Left renal pelvis (tissue), 4 donors: ENCODE measurements at places on chromosomes 5 and 9. TPM values are rescaled to one million over a fixed set of nuclear protein-coding genes. Genes with fewer than 3 reads are reported as not detected.
A peak's percentile ranks its signal among the peaks of the same experiment; 100 is the strongest.

Gene DBH
- polyA plus RNA-seq: 2.1 TPM

- no peak for DNase-seq
Measured at GRCh38 chr5:71528206-71528605, 58.9 kb upstream of the MCCC2 start.

Gene SOWAHA
- polyA plus RNA-seq: 0.12 TPM

DNA sequence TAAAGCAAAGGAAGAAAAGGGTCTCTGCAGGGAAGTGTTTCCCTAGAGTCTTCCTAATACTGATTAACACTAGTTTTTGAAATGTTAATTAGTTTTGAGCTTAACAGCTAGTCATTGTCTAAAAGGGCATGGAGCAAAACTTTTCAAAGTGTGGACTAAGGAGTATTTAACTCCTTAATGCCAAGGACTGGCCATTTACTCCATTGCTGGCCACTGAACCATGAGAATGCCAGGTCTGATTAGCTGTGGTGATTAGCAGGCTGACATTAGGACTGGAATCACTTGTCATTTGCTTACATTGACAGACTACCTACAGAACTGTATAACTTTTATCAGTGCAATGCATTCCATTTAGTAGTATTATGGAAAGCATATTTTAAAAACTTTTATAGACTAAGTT lies 987.0 kb downstream of the NR2F1-AS1 start:
- DNase-seq: no peak

GRCh38 chr5:16465544-16466432 lies at the start of gene ZNF622:
TSS of gene ZNF622 (minus strand) at chr5:16465800. CDS start at chr5:16465665, 135 bp downstream.
- DNase-seq: peak; percentile 82

DNA sequence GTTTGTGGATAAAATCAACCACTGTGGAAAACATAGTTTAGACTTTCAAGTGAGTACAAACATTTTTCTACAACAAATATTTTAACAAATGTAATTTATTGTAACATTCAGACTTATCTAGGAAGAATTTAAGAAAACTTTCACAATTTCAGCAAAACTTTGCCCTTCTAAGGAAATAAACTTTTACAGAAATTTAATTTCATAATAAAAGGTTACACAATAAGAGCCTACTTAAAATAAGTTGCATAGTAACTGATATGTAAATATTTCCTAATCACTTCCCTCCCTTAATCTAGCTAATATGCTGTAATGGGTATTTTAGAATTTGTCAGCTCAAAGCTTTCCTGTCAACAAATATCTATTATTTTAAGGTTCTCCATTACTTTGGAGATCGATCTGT lies 1899.9 kb downstream of the MAT2B start:
- DNase-seq: no peak

DNA sequence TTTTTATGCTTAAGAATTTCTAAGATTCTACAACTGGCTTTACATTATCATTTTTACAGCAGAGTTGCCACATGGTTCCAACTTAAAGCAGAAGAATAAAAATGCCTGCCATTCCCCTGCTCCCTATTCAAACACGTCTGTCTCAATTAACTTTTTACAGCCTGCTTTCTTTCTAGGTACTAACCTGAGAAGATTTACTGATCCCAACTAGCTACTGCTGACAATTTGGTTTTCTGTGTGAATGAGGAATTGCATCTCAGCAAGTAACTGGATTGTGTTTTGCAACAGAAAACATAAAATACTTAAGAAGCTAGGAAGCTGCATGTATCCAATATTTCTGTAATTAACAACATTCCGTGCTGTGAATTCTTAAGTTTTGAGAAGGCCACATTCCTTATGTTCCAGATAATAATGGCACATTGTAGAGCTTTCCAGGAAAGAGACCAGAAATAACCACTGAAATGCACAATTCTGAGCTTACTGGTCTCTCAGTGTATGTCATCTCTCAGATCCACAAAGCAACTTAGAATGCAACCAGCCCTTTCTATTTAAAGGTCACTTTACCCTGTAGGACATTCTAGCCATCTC lies 306.8 kb upstream of the NMUR2 start:
- DNase-seq: no peak

Gene WNT8A
- not detected for polyA plus RNA-seq

- no peak for DNase-seq
Measured at GRCh38 chr5:107717816-107718215, 47.1 kb upstream of the EFNA5 start.

DNA sequence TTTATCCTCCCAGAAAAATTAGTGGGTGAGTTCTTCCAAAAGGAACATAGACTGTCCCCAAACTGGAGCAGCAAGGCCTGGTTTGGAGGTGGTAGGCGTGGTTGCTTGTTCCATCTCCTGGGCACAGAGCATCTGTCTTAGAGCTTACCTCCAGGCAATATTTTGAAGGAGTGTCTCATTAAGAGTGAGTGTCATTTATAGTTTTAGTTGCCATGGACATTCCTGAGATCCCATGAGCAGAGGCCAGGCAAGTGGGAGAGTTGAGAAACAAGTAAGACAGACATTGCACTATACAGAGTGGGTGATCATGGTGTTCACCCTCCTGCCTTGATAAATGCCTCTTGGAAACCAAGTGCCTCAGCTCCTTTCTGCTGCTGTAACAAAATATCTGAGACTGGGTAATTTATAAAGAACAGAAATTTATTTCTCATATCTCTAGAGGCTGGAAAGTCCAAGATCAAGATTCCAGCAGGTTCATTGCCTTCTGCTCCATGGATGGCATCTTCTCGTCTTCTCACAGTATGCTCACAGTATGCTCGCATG lies 68.5 kb downstream of the KIAA1958 start:
- no peak for DNase-seq
